Substantia nigra (tissue), 51 donors: ENCODE measurements at places on chromosomes 11 and 22.

DNA sequence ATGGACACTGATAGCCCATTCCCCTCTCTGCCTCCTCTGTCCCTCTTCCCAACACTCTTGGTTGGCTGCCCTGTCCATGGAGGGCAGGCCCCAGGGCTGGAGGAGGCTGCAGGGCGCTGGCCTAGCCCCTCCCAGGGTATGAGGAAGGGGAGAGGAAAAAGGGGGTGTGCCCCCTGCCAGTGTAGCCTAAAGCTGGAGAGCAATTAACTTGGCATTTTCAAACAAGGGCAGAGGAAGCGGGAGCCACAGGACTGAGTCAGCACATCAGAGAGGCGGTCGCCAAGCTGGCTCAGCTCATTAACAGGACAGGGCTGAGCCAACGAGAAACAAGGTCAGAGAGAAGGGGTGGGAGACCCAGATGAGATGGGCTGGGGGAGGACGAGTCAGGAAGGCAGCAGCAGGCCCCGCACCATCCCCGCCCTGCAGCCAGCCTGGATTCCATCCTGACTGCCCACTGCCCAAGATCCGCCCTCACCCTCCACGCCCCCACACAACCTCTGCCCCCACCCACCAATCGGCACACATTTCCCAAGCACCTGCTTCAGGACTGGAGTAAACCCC is 76.3 kb downstream of the BUD13 start:
- DNase-seq, result no peak

GRCh38 chr11:96306071-96306470 is 36.9 kb downstream of the MAML2 start:
- DNase-seq, result no peak

DNA sequence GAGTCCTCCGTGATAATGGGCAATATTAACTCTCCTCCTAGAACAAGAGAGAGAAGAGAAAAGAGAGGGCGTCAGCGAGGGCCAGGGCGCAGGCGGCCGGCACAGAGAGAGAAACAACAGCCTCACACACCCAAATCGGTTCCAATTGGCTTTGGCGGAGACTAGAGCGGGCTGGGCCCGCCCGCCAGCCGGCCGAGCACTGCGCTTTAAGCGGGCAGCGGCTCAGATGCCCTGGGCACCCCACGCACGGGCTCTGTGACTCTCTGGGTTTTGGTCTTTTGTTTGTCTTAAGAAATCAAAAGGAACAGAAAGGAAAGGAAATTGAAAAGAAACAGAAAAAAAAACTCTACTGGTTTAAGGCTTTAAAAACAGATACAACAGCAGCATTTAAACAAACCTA is 17.0 kb downstream of the SLC22A12 start:
- DNase-seq, result no peak

DNA sequence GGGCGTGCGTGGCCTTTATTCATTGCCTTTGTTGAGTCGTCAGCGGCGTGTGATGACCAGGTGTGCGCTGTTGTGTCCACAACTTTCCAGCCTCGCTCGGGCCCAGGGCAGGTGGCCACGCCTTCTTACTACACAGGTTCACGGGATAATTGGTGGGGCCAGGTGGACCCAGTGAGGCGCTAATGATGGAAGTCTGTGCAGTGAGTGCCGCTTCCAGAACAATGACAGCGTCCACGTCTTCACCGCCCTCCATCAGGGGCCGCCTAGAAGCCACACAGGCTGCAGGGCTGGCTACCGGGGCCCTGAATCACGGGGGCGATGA is 1197.3 kb downstream of the BRD1 start:
- no peak for DNase-seq

GRCh38 chr11:62012451-62012831 is 45.0 kb upstream of the FTH1 start:
- DNase-seq, result no peak

- DNase-seq, result no peak
Measured at GRCh38 chr11:63961608-63962412, 12.6 kb upstream of the COX8A start.

DNA sequence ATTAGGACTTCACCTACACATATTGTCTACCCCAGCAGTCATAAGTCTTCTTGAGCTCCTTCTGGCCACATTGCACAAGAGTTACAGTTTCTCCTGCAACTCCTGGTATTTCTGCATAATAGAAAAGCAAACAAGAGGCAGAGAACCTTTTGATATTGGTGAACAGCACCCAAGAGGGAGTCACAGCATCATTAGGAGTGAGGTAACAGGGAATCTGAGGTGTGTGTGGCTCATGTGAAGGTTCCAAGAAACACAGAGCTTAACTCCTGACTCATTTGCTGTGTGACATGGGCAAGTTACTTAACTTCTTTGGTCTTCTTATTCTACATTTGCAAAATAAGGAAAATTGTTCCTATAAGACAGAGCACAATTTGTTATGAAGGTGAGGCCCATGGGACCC is 374.6 kb downstream of the INSC start:
- DNase-seq, result no peak

DNA sequence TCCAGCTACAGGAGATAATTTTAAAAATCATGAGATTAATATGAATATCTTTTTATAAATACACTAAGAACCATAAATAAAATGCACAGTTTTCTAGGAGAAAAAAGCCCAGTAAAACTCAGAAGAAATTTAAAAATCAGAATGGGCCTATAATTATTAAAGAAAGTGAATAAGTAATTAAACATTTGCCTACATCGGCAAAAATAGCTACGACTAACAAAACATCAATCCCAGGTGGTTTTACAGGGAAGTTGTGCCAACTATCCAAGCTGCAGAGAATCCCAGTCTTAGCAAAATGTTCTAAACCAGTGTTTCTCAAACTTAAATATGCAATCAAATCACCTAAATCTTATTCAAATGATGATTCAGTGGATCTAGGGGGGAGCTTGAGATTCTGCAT is 180.0 kb downstream of the TRIM29 start:
- DNase-seq, result no peak

GRCh38 chr22:26226538-26227297 is 57.5 kb downstream of the SEZ6L start:
- DNase-seq, result no peak

- no peak for DNase-seq
Measured at GRCh38 chr22:28052825-28053269, 133.8 kb upstream of the PITPNB start.

DNA sequence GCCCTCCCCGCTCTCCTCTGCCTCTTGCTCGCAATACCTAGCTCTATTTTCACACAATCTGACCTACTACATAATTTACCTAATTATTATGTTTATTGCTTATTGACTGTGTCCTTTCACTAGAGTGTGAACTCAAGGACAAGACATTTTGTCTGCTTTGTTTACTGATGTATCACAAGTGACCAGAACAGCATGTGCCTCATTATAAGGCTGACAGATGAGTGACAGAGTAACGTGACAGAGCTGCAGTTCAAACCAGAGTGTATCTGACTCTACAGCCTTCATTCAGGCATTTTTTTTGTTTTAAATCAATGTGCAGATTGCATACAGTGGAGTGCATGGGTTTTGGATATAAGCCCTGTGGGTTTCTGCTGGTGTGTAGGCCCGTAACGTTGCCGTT is 82.0 kb upstream of the RAB1B start:
- no peak for DNase-seq

GRCh38 chr11:67614730-67615714 is 8.3 kb downstream of the NDUFV1 start:
- no peak for DNase-seq

DNA sequence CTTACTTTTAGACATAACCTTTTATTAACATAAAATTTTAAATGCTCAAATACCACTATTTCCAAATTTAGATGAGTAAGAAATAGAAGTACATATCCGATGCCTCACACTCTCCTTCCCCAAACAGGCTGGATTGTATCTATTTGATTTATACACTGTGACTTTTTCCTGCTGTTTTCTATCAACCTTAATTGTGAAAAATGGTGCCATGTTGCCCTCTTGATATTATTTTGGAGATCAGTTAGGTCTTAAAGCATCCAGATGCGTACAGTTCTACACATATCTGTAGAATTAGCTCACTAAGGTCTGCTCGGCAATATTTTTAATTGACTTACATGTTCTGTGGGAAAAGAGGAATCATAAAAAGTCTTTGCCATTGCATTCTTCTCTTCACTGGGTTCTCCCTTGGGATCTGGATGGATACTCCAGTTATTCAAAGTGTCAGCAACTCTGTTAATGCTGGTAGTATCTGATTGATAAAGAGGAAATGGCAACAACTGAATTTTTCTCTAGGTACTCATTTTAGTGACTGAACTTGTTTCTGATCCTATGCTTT is 27.2 kb downstream of the EIF3M start:
- no peak for DNase-seq

GRCh38 chr11:27465629-27466028 is 7.0 kb downstream of the LGR4 start:
- DNase-seq, result no peak

GRCh38 chr22:48106215-48106614 is 1343.8 kb downstream of the TBC1D22A start:
- no peak for DNase-seq

GRCh38 chr11:63709336-63709884 is 28.1 kb downstream of the RTN3 start:
- no peak for DNase-seq

- DNase-seq, result no peak
Measured at GRCh38 chr22:44211946-44212930, 31.5 kb downstream of the PARVG start.

- DNase-seq, result no peak
Measured at GRCh38 chr22:36472689-36473088, 8.8 kb downstream of the TXN2 start.

- DNase-seq, result no peak
Measured at GRCh38 chr11:2198621-2199365, 27.2 kb upstream of the TH start.

DNA sequence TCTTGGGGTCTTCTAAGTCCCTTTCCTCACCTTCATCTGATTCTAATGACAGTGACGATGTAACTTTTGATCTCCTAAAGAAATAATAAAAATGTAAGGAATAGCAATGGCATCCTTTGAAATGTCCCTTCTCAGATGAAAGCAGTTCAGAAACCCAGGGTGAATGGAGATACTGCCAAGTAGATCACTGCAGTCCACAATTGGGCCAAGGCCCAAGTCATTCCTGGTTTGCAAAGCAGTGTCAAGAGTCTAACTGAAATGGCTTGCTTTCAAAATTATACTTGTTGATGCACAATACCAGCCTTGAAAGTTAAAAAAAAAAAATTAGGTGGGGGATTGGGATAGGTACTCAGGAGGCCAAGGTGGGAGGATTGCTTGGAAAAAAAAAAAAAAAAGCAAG is 20.4 kb downstream of the ASCC2 start:
- DNase-seq, result no peak

DNA sequence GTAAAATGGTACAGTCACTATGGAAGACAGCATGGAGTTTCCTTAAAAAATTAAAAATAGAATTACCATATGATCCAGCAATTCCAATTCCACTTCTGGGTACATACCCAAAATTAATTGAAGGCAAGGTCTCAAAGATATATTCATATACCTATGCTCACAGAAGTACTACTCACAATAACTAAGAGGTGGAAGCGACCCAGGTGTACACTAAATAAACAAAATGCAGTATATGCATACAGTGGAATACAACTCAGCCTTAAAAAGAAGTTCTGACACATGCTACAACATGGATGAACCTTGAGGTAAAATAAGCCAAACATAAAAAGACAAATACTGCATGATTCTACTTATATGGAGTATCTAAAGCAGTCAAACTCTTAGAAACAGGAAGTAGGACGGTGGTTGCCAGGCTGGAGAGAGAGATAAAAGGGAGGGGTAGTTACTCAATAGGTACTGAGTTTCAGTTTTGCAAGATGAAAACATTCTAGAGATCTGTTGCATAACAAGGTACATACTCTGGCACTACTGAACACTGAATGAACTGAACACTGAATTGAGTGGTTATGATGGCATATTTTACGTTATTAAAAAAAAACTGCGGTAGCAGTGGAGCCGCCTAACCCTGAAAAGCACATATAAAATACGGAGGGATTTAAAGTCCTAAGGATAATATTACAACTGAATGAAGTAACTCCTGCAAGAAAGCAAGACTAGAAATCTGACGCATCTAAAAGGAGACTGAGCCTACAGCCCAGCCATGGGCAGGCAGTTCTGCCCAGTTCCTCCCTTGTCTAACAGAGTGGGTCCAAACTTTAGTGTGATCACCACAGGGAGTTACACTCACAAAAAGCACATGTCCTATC is 12.8 kb downstream of the DGCR2 start:
- no peak for DNase-seq

- no peak for DNase-seq
Measured at GRCh38 chr11:68472778-68473177, 12.2 kb downstream of the PPP6R3 start.

DNA sequence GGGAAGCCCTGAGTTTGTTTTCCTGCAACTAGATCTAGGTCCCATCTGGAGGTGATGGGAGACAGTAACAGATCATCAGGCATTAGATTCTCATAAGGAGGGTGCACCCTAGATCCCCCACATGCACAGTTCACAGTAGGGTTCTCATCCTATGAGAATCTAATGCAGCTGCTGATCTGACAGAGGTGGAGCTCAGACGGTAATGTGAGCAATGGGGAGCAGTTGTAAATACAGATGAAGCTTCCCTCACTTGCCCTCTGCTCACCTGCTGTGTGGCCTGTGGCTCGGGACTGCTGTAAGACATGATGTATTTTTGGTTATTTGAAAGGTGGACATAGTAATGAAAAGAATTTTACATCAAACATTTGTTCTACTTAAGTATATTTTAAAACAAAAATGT is 20.5 kb downstream of the FDX1 start:
- no peak for DNase-seq

DNA sequence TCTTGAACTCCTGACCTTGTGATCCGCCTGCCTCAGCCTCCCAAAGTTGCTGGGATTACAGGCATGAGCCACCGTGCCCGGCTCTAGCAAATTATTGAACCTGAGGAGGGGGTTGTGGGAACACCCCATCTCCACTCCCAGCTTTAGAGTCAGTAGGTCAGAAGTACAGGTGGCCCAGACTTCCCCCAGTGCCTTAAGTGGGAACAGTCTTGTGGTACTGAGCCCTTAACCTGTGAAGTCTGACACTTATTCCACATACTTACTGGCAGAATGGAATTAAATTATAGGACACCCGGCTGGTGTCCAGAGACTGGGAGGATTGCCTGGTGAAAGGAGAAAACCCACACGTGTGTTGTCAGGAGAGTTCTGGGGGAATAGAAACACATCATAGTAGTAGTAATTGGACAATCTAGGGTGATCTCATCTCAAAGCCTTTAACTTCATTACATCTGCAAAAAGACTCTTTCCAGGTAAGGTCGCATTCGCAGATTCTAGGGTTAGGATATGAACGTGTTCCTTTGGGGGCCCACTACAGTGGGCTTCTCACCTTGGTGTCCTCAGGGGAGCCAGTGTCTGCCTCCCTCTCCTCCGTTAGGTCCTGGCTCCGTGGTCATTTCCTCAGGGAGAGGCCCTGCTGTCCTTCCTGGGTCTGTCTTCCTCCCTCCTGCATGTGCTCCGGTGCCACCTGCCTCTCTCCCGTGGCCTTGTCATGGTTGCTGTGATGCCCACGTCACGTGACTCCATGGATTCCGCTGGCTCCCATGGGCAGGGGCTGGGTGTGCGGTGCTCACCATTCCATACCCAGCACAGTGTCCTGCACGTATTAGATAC is 63.8 kb downstream of the BCR start:
- DNase-seq, result no peak
